ENCODE measurements at places on chromosomes 11 and 22.

GRCh38 chr11:92082652-92083051, 142.0 kb upstream of the FAT3 start:
- no peak for DNase-seq

DNA sequence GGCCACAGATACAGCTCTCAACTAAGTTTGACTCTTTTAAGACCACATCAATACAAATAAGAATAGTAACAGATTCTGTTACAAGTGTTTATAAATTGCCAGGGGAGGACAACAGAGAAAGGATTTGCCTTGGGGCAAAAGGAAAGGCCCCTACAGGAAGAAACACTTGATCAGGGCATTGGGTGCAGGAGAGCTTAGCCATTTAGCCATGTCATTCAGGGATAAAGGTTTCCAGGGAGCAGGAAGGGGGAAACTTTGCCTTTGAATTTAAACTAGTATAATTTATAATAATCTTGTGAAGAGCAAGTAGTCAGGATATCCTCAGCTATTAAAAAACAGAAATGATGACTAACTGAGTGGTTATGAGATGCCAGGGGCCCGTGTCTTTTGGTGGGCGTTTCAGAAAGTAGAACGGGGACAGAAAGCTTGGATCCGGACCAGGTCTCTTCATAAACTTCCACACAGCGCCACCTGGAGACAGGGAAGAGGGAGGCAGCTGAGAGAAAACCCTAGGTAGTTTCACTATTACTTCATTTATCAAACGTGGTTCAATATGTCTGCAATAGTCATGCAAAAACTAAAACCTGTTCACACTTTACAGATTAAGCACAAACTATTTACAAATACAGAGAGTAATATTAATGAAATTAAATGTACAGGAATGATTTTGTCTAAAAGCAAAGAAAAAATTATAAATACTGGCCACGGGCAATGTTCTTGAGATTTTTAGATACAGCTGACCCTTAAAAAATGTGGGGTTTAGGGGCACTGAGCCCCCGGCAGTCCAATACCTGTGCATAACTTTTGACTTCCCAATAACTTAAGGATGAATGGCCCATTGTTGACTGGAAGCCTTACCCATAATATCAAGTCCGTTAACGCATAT, 11.0 kb upstream of the SLC5A4 start:
- peak; percentile 82 for DNase-seq

DNA sequence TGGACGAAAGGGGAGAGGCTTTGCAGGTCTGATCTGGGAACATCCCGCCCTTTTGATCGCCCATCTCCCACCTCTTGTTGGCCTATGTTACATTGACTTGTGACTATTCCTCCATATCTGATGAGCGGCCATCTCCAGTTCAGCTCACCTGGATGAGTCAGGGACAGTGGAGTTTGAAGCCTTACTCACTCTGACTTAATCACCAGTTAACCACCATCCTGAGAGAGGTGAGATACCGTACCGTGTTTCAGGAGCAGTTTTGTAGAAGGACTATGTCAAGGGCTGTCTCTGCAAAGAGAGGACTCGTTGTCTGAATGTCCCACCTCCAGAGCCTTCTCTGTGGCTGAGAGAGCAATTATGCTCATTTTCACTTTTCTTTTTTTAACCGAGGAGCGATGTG, 771.7 kb downstream of the NTM start:
- DNase-seq = no peak

DNA sequence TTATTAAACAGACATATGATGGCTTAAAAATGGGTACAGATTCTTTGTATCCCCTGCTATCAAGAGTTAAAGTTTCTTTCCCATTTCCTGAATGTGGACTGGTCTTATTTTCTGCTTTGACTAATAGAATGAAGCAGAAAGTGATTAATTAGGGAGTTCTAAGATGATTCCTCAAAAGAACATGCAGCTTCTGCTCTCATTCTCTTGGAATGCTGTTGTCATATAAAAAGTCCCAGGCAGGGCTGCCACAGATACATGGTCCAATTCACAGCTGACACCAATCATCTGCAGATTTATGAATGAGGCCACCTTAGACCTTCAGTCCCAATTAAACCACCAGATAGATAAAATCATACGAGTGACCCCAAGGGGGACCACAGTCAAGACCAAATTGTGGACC, 844.5 kb upstream of the RAG2 start:
- no peak for DNase-seq

- DNase-seq = no peak
Measured at GRCh38 chr11:84260862-84261261, 974.7 kb upstream of the CCDC90B start.

GRCh38 chr11:67410369-67410831, 5.1 kb upstream of the CARNS1 start:
- no peak for DNase-seq

- no peak for DNase-seq
Measured at GRCh38 chr11:93659841-93660240, 1.6 kb upstream of the CEP295 start.

DNA sequence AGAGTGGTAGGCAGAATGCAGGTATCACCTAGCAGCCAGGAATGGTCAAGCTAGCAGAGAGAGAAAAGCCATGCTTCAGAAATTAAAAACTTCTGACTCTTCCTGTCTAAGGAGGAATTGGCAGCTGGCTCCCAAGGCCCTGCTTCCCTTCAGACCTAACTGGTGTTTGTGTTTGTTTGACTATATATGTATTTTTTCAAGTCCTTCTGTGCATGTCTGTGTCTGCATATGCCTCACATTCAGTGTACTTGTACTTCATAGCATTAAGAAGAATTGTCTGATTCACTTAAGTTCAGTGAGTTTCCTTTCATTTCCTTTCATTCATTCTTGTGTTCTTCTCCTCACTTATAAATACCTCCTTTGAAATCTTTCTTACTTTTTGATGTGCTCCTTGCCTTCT, 109.0 kb upstream of the RRM1 start:
- DNase-seq = no peak

All from MCF 10A (cell line).